ENCODE measurements at places on chromosomes 3 and 15.
A peak's percentile ranks its signal among the peaks of the same experiment; 100 is the strongest.

GRCh38 chr3:116034794-116035193 lies 410.5 kb downstream of the LSAMP start:
- no peak for DNase-seq

- DNase-seq: no peak
Measured at GRCh38 chr3:23776352-23776891, 29.3 kb upstream of the UBE2E1 start.

DNA sequence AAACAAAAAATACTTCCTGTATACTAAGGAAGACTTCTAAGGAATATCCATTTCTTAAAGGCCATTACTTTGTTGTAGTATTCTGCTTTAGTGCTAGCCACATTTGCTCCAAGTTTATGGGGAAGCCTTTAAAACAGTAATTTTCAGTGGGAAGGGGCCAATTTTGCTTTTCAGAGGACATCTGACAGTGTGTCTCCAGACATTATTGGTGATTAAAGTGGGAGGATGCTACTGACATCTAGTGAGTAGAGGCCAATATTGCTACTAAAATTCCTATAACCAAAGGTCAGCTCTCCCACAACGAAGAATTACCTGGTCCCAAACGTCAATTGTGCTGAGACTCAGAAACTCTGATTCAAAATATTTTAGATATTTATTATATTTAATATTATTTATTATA lies 24.8 kb downstream of the SLC28A2 start:
- DNase-seq: no peak

- DNase-seq: no peak
Measured at GRCh38 chr3:62134061-62134496, 239.3 kb downstream of the FEZF2 start.

DNA sequence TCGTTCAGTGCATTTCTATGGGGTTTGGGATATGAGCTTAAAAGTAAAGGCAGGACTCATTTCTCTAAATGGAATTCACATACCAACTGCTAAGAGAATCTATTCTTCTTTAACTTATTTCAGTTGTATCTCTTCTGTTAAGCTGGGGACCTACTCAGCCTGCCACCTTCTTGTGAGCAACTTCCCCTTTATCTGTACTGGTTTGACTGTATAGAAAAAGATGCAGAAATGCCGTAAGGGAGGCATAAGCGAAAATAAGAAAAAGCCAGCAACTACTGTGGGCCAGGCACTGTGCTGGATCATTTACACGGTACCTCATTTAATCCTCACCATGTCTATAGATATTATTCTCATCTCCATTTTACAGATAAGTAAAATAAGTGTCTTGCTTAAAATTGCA lies 38.4 kb downstream of the RBMS3 start:
- DNase-seq: no peak

- DNase-seq: no peak
Measured at GRCh38 chr3:10286133-10286524, 6.6 kb downstream of the GHRL start.

DNA sequence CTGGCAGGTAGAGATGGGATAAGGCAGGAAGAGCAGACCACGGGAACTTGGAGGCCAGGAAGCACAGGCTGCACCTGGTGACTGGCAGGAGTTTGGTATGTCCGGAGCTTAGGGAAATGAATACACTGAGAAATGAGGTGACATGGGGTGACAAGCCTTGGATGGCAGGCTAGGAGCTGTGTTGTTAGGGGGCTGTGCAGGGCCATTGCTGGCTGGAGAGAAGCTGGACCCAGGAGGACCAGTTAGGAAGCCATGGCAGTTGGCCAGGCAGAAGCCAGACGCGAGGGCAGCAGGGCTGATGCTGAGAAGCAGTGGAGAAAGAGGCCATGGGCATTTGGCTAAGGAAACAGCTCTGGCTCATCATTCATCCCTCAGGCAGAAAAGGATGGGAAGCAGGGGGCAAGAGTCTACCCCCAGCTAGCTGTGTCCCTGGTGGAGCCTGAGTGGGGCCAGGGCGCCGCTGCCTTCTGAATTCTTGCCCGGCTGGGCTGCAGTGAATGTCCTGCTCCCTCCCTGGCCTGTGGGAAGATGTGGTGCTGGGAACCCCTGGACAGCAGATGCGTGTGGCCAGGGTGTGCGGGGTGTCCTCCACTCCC lies 255.8 kb downstream of the FAM43A start:
- DNase-seq: no peak

GRCh38 chr15:28098766-28099554 lies at the start of gene OCA2:
Gene OCA2 (minus strand): TSS chr15:28099315. CDS start chr15:28081874, 17,441 bp downstream.
- DNase-seq: peak; percentile 80

DNA sequence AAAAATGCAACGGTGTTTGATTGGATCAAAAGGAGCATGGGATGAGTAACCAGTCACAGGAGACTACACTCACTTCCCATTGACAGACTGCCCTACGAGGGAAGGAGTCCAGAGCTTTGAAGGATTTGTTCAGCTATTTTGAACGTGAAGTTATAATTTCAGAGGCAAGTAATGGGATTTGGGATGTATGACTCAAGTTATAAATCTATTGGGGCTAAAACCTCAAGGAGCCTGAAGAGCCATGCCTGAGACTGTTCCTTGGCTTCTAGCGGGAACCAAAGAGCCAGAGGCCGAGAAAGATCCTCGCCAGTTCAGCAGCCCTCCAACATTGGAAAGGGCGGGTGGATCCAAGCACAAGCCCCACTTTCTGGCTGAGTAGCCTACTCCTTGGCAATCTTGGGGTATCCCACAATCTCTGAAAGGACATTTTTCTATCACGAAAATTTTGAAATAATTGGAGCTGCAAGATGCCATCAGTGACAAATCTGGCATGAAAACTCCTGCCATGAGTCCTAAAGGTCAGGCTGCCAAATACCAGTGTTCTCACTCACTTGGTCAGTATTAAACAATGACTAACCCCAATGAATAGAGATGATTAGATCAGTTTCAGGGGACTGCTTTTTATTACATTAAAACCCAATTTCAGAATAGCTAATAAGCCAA lies 48.6 kb upstream of the SLCO2A1 start:
- no peak for DNase-seq

DNA sequence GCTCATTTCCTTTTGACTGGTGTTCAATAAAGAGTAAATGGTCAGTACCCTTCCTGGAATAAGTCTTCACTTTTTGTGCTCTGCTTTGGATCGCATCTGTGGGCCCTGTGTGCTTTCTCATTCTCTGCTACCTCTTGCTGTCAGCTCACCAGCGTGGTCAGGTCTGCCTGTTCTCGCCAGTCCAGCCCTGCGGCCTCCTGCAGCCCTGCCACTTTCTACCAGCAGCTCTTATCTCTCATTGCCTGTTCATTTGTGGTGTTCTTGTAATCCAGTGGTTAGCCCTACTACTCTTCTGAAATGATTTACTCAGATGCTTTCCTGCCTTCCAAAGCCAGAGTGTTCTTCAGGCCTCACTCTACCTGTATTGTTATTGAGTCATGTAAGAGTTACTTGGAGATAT lies 54.8 kb downstream of the CHCHD6 start:
- DNase-seq: no peak

GRCh38 chr3:184305577-184305976 lies 6.5 kb downstream of the PSMD2 start:
- no peak for DNase-seq

DNA sequence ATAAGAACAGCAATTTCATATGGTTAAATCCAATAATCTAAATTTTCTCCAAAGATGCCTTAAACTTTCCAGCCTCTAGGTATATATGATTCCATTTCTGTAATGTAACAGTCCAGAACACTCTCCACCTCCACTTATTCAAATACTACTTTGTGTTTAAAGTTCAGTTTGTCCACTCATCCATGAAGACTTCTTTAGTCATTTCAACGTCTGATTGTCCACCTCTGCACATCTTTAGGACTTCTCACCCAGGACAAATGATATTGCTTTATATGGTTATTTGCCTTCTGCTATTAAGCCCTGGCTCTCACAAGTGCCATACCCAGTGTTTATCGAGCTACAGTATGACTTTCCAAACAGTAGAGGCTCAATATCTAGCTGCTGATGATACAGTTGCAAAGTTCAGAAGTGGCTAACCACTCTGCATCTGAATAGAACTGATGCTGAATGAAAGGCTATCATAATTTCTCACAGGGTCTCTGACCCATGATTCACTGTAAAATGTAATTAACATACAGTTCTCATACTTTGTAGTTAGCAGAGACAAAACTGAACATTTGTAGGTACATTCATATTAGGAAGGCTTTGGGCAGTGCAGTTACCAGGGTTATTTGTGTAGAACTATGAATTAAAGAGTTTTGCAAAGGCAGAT lies 93.7 kb upstream of the MBNL1 start:
- no peak for DNase-seq

DNA sequence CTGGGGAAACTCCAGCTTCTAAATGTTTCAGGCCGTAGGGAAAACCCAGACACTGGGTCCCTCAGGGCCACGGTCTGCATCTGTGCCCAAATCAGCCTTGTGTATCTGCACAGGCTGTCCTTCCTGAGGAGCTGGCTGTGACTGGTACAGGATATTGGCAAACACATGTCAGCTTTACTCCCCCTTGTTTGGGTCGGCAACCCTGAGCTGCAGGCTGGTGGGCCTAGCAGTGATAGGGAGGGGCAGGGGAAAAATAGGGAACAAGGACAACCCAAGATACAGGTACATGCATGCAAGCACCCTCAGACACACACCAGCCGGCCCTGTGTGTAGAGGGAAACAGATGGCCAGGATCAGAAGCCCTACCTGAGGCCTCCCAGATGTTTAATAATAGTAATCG lies 28.7 kb upstream of the HCN4 start:
- no peak for DNase-seq

DNA sequence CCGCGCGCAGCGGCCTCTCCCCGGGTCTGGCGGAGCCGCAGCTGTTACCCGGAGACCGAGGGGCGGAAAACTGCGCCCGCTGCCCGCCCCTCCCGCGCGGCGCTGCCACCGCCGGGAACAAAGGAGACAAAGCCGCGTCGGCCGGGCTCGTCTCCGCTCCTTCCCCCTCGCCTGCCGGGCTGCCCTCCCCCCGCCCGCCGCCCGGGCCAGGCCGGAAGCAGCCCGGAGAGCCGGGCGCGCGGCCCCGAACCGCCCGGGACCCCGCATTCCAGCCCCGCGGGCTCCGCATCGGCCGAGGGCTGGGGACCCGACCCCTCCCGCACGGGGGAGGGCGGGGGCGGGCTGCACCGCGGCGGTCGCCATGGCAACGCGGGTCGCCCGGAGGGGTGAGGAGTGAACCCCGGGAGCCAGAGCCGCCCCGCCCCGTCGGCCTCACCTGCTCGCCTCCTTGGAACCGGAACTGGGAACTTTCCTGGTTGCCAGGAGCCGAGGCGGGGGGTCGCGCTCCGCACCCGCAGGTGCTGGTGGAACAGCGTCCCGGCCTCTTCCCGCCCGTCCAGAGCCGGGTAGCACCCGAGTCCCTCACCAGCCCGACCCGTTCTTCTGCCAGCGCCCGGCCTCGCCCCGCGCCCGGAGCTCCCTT lies 448 bp downstream of the PLXNB1 start:
- DNase-seq: peak; percentile 58

GRCh38 chr3:122562923-122563716 lies 980 bp downstream of the PARP9 start:
- no peak for DNase-seq

DNA sequence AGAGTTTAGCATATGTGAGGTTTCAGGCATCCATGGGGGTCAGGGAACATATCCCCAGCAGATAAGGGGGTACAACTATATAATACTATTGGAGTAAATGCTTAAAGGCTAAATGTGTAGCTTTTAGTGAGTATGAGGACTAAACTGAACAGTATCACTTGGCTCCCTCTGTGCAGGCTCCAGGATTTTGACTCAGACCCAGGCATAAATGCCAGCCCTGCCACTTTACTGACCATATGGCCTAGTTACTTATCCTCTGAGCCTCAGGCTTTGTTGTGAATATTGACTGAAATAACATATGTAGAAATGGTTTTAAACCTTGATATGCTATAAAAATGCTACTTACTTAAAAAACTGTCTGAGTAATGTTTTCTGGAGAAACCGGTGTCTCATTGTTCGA lies 151.6 kb downstream of the CHST2 start:
- no peak for DNase-seq

GRCh38 chr3:25064681-25065080 lies 363.4 kb upstream of the RARB start:
- DNase-seq: no peak

DNA sequence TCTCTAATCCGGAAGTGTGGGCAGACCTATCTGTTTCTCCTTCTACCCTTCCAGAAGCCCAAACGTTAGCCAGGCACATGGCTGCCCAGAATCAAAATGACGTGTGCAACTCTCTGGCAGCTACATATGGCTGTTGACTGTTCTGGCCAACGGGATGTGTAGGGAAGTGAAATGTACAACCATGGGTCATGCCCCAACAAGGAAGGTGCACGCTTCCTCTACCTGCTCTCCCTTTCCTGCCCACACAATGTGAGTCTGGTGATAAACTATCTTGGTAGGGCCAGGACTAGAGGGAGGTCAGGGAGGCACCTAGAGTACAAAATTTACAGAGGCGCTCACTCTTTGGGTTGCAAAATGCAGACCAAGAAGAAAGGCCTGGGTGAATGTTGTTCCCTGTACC lies 495.9 kb upstream of the PROK2 start:
- no peak for DNase-seq

DNA sequence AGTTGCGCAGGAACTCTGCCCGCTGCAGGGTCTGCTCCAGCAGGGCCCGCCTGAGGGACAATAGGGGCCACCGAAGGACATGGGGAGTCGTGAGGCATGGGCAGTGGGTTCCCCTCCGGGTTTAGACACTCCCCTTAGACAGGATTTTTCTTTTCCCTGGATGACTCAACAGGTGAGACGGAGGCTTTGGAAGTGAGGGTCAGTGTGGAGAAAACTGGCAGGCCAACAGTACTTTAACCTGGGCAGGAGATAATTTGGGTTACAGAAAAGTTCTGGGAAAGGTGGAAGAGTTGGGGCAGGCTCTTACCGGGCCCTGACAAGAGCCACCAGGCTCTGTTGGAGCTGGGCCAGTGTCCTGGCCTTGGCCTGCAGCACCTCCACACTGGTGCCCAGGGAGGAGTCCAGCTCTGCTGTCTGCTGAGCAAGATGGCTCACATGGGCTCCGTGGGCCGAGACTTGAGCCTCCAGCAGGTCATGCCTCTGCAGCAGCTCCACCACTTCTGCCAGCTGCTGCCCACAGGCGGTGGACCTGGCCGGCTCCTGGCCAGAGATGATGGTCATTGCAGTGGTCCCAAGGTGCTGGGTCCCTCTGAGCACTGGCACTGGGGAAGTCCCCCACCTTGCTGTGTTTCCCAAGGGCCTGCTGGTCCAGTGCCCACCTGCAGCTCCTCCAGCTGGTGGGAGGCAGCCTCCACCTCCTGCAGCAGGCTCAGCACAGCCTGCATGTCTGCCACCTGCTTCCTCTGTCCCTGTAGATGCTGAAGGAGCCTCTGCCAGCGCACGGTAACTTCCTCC lies 11.0 kb downstream of the SPTBN5 start:
- DNase-seq: no peak

- DNase-seq: no peak
Measured at GRCh38 chr3:12188681-12189287, 30.1 kb upstream of the TIMP4 start.

- DNase-seq: no peak
Measured at GRCh38 chr3:13619661-13620230, 70.8 kb downstream of the FBLN2 start.

- no peak for DNase-seq
Measured at GRCh38 chr3:55094676-55095075, 166.8 kb upstream of the LRTM1 start.

- DNase-seq: peak; percentile 86
Measured at GRCh38 chr15:75058127-75058905, 34.9 kb downstream of the PPCDC start.
